ENCODE measurements at places on chromosomes 12 and 14.

DNA sequence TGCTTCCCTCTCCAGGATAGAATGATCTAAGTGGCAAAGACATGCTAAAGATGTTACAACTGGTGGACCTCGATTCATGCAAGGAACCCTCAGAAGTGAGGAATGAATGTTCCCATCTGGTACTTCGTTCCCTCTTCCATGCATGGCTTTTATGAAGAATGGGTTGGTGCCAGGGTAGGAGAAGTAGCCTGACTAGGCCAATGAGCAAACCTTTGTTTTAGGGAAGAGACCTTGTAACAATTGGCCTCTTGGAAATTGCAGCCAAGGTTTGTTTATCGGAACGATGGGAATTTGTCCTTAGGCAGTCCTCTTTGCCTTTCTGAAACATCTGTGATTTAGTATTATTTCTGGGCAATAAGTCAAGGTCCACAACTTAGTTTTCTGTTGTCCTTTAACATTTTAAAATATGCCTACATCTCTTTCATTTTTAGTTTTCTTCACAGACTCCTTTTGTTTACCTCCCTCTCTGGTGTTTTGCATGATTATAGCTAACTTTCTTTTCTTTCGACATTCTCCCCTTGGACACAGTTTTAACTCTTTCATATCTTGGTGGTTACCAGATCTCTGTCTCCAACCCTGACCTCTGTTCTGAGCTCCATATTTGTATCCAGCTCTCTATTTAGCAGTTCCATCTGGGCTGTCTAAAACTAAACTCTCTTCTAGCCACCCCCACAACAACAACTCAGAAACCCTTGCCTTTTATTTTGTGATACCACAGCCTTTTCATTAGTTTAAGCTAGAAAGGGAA lies 70.0 kb downstream of the DIP2B start:
- DNase-seq = no peak

DNA sequence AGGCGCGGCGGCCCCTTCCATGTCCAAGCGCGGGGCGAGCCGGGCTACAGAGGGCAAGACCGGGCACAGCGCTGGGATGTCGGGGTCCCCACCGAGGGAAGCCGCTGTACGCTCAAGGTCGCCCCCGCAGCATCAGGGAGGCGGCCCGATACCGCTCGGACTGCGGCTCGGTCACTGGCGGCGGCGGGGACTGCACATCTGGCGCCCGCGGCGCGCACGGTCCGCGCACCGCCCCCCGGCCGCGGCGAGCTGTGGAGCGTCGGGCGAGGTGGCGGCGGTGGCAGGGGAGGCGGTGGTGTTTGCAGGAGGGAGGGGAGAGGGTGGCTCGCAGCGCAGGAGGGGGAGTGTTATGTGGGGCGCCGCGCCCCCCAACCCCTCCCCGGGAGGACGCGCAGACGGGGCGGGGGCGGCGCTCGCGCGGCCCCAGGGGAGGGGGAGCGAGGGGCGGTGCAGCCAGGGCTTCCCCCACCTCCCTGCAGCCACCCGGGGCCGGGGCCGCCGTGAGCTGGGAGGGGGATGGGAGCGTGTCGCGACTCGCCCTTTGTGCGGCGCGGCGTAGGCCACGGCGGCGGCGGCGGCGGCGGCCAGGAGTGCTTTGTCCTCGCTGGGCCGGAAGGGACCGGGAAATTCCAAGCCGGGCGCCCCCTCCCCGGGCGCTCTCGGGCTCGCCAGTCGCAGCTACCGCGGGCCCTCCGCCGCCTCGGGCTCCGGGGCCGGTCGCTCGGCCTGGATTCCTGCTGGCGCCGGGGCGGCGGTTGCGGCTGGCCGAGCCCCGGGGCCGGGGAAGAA lies at the start of gene NUAK1:
Gene NUAK1 (minus strand): TSS at position 322 of the 789 bp plus-strand sequence. CDS start 301 bp downstream, at position 21.
- DNase-seq = no peak

- DNase-seq = no peak
Observed at GRCh38 chr12:3988519-3989217, 115.5 kb upstream of the PARP11 start.

- DNase-seq = peak; percentile 37
Observed at GRCh38 chr14:66038618-66039017, 447.6 kb upstream of the CCDC196 start.

All from left renal cortex interstitium (tissue), 4 donors.